ENCODE measurements at places on chromosomes 13 and 19. TPM values are rescaled to one million over a fixed set of nuclear protein-coding genes. Genes with fewer than 3 reads are reported as not detected.

DNA sequence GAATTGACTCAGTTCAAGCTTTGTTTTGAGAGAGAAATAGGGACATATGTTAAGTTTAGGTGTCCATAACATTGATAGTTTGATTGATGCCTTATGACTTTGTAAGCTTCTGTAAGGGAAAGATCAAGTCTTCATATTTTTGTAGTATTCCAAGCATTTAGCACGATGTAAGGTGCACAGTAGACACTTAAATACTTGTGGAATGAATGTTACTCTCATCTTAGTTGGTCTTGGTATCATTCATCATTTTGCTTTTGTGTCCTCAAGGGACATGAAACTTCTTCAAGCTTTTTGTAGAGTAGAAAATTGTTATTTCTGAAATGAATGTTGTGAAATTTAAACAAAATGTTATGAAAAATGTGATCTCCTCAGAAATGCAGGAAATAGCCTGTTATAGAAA is 10.1 kb downstream of the TDRD3 start:
- no peak overlapping the region for H3K27ac ChIP-seq
- H3K4me1 ChIP-seq = no peaks in the 10 kb centered on the region
- H3K27me3 ChIP-seq = no peaks in the 10 kb centered on the region

DNA sequence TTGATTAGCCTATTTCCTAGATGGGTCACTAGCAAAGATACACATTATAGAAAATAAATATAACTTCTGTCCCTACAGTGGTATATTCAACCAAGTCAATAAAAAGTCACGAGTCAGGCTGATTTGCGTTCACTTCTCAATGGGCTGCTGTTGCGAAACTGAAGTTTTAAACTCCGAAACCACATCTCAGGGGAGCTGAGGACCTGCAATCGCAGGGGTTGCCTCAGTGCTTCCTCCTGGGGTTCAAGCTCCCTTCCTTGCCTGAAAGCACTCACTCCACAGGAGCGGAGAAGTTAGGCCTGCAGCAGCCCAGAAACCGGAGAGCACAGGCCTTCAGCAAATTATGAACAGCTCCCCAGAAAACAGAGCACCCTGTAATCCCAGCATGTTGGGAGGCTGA is 39.6 kb downstream of the RAB20 start:
- peaks cover 8% of the 10 kb centered on the region for H3K4me1 ChIP-seq
- no peak for DNase-seq
- no peak overlapping the region for H3K27ac ChIP-seq
- no peak overlapping the region for H3K4me3 ChIP-seq

DNA sequence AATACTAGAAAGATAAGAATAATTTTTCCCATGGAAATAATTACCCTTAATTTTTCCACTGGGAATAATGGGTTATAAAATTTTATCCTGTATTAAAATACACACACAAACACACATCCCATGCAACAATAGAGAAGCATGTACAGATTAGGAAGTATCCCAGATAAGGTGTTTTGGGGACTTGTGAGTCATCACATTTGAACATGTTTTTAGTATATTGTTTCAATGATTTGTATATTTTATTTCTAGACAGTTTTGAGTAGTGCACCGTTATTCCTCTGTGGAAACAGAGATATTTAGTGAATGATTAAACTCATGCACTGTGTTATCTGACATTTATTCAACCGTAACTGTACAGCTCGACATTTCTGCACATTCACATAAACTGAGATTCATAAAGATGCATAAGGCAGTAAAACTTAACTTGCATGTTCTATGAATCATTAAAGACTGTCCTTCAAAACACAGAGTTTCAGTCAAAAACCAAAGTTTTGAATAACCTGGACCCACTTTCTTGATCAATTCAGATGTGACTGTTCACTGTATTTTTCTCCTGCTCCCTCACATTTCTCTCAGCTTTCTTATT is 30.1 kb downstream of the KLF12 start:
- H3K27ac ChIP-seq = no peak overlapping the region
- no peak overlapping the region for H3K4me3 ChIP-seq
- DNase-seq = no peak
- H3K4me1 ChIP-seq = no peaks in the 10 kb centered on the region
- no peaks in the 10 kb centered on the region for H3K27me3 ChIP-seq
- H3K36me3 ChIP-seq = no peaks in the 10 kb centered on the region

- no peaks in the 10 kb centered on the region for H3K4me1 ChIP-seq
- no peak for DNase-seq
- H3K4me3 ChIP-seq = no peak overlapping the region
- H3K27ac ChIP-seq = no peak overlapping the region
- no peaks in the 10 kb centered on the region for H3K36me3 ChIP-seq
- H3K27me3 ChIP-seq = no peaks in the 10 kb centered on the region
Observed at GRCh38 chr13:81393721-81394120, 1052.8 kb upstream of the SPRY2 start.

- H3K36me3 ChIP-seq = no peaks in the 10 kb centered on the region
- H3K4me1 ChIP-seq = peaks cover 35% of the 10 kb centered on the region
- no peak overlapping the region for H3K4me3 ChIP-seq
- peak overlapping the region; percentile 83 for H3K27ac ChIP-seq
Observed at GRCh38 chr19:46978171-46978869, 41.3 kb upstream of the NPAS1 start.

Gene KLF1
- 0.10 TPM for total RNA-seq

Gene CDC42EP5
- 7.1 TPM for total RNA-seq

Gene CYP4F3
- total RNA-seq = 0.10 TPM

Gene HSH2D
- total RNA-seq = not detected

Gene SPIB
- total RNA-seq = not detected

Gene DGKH
- 22.8 TPM for total RNA-seq

Gene MYH14
- total RNA-seq = 23.8 TPM

Gene ZNF175
- total RNA-seq = 7.3 TPM

Gene RXFP2
- total RNA-seq = not detected
